ENCODE measurements at places on chromosomes 2 and 18. TPM values are rescaled to one million over a fixed set of nuclear protein-coding genes. Genes with fewer than 3 reads are reported as not detected.

DNA sequence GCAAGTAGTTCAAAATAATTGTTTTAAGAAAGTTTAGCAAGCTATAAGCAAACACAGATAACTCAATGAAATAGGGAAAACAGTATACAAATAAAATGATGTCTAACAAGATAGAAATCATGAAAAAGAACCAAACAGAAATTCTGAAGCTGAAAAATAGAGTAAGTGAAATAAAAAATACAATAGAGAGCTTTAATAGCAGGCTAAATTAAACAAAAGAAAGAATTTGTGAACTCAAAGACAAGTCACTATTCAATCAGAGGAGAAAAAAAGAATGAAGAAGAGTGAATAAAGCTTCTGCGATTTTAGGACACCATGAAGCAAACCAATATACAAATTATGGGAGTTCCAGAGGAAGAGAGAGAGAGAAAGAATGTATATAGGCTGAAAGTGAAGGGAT lies 576.8 kb downstream of the STK39 start:
- no peak overlapping the region for H3K4me3 ChIP-seq
- no peak overlapping the region for H3K27ac ChIP-seq

DNA sequence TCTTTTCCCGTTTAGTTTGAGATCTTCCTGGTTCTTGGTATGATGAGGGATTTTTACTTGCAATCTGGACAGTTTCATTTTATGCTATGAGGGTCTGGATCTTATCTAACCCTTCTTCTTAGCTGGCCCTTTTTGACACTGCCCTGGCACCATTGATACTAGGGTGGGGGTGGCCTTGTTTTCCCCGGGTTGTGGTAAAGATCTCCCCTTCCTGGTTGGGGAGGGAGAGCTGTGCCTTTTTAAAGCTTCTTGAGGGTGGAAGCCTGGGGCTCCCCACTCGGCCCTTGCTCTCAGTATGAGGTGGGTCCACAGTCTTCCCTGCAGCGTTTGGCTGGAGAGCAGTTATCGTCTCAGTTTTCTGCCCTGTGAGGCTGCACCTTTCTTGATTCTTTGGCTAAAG lies 66.1 kb downstream of the ASB1 start:
- no peak overlapping the region for H3K27ac ChIP-seq
- H3K36me3 ChIP-seq = no peaks in the 10 kb centered on the region
- no peak overlapping the region for H3K4me3 ChIP-seq
- H3K4me1 ChIP-seq = no peaks in the 10 kb centered on the region
- no peak for DNase-seq

GRCh38 chr2:85015653-85016360 lies 44.8 kb downstream of the KCMF1 start:
- H3K36me3 ChIP-seq = peaks cover 3% of the 10 kb centered on the region
- H3K27ac ChIP-seq = 0 out of 2 replicates have a peak overlapping the region, but pooled peaks have one; percentile 5
- H3K4me1 ChIP-seq = peaks cover 24% of the 10 kb centered on the region
- no peak overlapping the region for H3K4me3 ChIP-seq

GRCh38 chr2:64414736-64415435 lies 39.1 kb upstream of the LGALSL start:
- H3K4me3 ChIP-seq = no peak overlapping the region
- H3K27ac ChIP-seq = no peak overlapping the region
- DNase-seq = no peak
- no peaks in the 10 kb centered on the region for H3K4me1 ChIP-seq
- no peaks in the 10 kb centered on the region for H3K36me3 ChIP-seq
- peaks cover 48% of the 10 kb centered on the region for H3K27me3 ChIP-seq

DNA sequence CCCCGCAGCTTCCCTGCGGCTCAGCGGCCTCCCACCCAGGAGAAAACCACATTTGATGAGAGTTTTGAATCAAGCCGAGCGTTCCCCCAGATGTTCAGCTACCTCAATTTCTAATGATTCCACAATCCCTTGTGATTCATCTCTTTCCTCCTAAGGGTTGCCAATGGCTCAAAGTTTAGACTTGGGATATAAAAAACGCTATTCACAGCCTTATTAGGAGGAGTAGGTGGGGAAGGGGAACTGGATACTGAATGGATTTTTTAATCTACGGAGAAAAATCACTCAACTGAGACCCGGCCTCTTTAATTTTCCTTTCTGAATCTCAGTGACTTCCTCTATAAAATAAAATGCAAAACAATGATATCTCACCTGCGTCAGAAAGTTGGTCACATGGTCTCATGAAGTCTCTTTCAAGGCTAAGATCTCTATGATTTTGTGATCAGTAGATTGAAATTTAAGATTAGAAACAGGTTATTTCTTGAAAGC lies 192.6 kb upstream of the TCF4 start:
- peak overlapping the region; percentile 57 for H3K27ac ChIP-seq
- H3K27me3 ChIP-seq = no peaks in the 10 kb centered on the region
- H3K4me1 ChIP-seq = no peaks in the 10 kb centered on the region
- peak overlapping the region; percentile 72 for H3K4me3 ChIP-seq

DNA sequence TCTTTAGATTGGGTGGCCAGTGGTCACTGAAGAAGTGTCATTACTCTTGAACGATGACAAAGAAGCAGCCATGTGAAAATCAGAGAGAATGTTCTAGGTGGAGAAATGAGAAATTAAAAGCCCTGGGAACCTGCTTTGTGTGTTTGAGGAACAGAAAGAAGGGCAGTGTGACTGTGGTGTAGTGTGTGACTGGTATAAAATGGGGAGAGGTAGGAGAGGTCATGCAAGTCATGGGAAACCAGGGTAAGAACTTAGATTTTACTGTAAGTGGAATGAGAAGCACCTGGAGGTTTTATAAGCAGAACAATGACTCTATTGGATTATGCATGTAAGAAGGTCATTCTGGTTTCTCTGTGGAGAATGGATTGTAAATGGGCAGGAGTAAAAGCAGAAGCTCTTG lies 12.2 kb downstream of the ICOS start:
- no peak overlapping the region for H3K4me3 ChIP-seq
- H3K36me3 ChIP-seq = no peaks in the 10 kb centered on the region
- H3K27ac ChIP-seq = no peak overlapping the region
- peaks cover 4% of the 10 kb centered on the region for H3K27me3 ChIP-seq
- DNase-seq = no peak

DNA sequence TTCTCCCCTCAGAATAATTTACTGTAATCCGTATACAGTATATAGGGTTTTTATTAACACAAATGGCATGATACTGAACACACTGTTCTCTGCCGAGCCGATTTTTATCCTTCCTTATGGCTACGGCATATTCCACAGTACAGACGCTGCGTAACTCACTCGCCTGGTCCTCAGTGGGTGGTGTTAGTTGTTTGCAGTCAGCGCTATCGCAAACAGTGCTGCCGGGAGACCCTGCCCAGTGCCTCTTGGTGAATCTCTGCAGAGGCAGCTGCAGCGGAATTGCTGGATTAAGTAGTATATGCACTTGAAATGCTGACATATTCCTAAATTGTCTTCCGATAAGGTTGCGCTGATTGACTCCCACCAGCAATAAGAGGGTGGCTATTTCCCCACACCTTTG lies 73.9 kb downstream of the MARCO start:
- peaks cover 10% of the 10 kb centered on the region for H3K27me3 ChIP-seq
- no peaks in the 10 kb centered on the region for H3K4me1 ChIP-seq
- no peak for DNase-seq
- H3K36me3 ChIP-seq = no peaks in the 10 kb centered on the region
- H3K27ac ChIP-seq = no peak overlapping the region

DNA sequence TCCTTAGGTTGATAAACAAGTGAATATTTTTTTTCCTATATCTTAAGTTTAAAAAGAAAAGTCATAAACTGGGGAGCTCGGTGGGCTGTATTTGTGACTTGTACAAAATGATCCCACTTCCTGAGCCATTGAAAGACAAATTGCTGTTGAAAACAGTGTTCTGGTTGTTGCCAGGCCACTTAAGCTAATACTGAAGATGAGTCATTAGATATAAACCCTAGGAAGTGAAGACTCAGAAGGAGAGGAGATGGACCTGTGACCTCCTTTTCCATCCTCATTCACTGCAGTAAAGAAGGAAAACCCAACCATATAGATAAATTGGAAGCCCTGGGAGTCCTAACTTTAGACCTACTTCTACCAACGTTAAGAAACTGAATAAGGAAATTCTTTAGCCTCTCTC lies 46.2 kb upstream of the SERPINE2 start:
- H3K36me3 ChIP-seq = no peaks in the 10 kb centered on the region
- peaks cover 7% of the 10 kb centered on the region for H3K4me1 ChIP-seq
- no peaks in the 10 kb centered on the region for H3K27me3 ChIP-seq
- peak; percentile 75 for DNase-seq
- no peak overlapping the region for H3K27ac ChIP-seq

DNA sequence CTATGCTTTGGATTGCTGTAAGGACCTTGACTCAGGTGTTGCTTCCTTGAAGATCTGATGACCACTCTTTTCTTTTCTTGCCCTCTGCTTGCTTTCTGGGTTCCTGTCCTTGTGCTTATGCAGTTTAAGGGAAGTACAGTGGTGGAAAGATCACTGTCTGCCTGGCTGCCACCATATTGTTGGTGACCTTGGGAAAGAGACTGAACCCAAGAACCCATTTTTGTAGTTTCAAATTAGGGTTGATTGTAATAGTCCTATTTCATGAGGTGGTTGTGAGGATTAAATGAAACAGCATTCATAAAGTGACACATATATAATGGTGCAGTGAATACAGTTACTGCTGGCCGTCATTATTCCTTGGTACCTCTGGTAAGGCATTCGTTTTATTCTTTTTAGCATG lies 41.1 kb downstream of the MAP4K4 start:
- no peak overlapping the region for H3K27ac ChIP-seq
- H3K27me3 ChIP-seq = no peaks in the 10 kb centered on the region
- no peak overlapping the region for H3K4me3 ChIP-seq
- no peaks in the 10 kb centered on the region for H3K36me3 ChIP-seq

- no peaks in the 10 kb centered on the region for H3K4me1 ChIP-seq
- H3K27me3 ChIP-seq = no peaks in the 10 kb centered on the region
- H3K27ac ChIP-seq = no peak overlapping the region
- no peak for DNase-seq
- H3K36me3 ChIP-seq = no peaks in the 10 kb centered on the region
Measured at GRCh38 chr2:226275215-226275614, 524.4 kb downstream of the IRS1 start.

GRCh38 chr2:133193544-133194361 lies 374.5 kb downstream of the NCKAP5 start:
- H3K36me3 ChIP-seq = no peaks in the 10 kb centered on the region
- DNase-seq = peak; percentile 41
- no peak overlapping the region for H3K4me3 ChIP-seq
- no peak overlapping the region for H3K27ac ChIP-seq
- H3K4me1 ChIP-seq = peaks cover 12% of the 10 kb centered on the region

DNA sequence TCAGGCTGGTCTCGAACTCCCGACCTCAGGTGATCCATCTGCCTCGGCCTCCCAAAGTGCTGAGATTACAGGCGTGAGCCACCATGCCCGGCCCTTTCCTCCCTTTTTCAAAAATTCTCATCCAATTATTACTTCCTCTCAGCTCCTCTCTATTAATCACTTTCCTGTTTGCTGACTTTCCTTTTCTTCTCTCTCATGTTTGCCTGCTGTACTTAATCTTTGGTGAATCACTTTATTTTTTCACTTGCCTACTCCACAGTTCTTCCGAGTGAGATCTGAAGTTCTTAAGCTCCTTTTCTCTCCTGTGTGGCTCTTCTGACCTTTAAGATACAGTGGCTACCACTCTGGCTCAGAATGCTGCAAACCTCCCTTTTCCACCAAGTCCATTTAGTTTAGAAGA lies 126.3 kb upstream of the SERTAD2 start:
- peaks cover 12% of the 10 kb centered on the region for H3K4me1 ChIP-seq
- no peaks in the 10 kb centered on the region for H3K27me3 ChIP-seq
- H3K36me3 ChIP-seq = no peaks in the 10 kb centered on the region
- no peak overlapping the region for H3K27ac ChIP-seq
- H3K4me3 ChIP-seq = no peak overlapping the region

DNA sequence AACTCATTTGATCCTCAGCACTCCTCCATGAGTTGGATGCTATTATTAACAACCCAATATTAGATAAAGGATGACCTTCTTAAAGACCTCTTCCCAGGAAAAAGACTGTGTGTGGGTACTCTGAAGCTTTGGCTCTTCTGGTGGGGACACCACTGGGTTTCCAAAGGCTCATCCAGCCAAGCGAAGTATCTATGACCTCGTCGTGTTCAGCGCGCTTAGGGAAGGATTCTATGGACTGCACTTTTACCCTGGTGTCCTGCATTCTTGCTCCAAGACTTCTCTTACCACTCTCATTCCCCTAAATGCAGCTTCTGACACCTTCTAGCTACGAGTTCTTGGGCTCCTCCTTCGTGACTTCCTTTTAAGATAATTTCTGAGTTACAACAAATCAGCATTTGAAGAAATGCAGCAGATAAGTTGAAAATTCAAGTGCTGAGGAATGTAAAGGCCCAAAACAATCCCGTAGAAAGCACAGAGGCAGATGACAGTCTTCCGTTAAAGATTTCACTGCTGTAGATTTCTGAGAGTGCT lies 673 bp upstream of the HNMT start:
- H3K36me3 ChIP-seq = no peaks in the 10 kb centered on the region
- no peaks in the 10 kb centered on the region for H3K27me3 ChIP-seq
- peak overlapping the region; percentile 80 for H3K4me3 ChIP-seq
- peak overlapping the region; percentile 95 for H3K27ac ChIP-seq
- no peak for DNase-seq
- H3K4me1 ChIP-seq = peaks cover 8% of the 10 kb centered on the region

DNA sequence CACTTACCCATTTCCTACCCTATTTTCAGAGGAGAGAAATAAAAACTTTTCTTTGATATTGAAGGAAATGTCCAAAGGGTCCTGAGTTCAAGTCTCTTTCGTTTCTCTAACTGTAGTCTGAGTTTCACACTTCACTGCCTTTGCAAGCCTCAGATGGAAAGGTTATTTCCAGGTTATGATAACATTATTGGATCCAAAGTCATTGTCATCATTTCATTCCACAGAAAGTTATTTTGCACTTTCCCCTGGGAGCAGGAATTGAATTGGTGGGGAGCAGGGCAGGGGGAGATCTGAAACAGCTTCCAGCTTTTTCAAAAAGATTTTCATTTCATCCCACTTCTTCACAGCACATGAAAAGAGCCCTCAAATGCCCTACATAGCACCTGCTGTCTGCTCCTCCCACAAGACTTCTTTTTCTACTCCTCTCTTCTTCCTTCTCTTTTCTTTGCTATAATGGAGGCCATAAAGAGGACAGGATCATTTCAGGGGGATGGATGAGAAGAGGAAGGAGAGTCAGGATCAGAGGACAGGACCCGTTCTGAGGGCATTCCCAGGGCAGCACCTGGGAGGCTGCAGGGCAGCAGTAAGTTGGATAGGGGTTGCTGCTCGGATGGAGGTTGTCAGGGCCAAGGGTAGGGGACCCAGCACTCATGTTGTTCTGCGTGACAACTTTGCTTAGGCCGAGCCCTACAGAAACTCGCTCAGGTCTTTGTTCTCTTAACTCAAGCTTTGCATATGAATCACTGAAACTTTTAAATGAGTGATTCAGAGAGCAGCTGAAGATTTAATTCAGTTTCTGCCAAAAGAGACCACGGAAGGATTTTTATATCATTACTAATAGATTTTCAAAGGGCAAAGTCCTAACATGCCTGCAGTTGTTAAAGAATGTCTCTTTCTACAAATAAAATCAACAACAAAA lies 11.4 kb upstream of the GALNT5 start:
- peak overlapping the region; percentile 99 for H3K27ac ChIP-seq
- H3K4me3 ChIP-seq = no peak overlapping the region
- no peaks in the 10 kb centered on the region for H3K27me3 ChIP-seq
- peaks cover 17% of the 10 kb centered on the region for H3K4me1 ChIP-seq
- DNase-seq = peak; percentile 93

EGR4 gene
- total RNA-seq = not detected

MREG gene
- 1.8 TPM for total RNA-seq

ANTXR1 gene
- total RNA-seq = 29.2 TPM

Data from IMR-90 (cell line).